Stimulated activated CD8-positive, alpha-beta memory T cell treated with anti-CD3 and anti-CD28 coated beads, Interleukin-7, amount 100 ng/mL, for 24 hours (primary cell): ENCODE measurements at places on chromosomes 2 and 18.

- no peak for DNase-seq
Observed at GRCh38 chr18:75216911-75217689, 6.5 kb downstream of the TSHZ1 start.

- DNase-seq, result no peak
Observed at GRCh38 chr2:145692971-145693478, 1173.1 kb upstream of the ZEB2 start.

DNA sequence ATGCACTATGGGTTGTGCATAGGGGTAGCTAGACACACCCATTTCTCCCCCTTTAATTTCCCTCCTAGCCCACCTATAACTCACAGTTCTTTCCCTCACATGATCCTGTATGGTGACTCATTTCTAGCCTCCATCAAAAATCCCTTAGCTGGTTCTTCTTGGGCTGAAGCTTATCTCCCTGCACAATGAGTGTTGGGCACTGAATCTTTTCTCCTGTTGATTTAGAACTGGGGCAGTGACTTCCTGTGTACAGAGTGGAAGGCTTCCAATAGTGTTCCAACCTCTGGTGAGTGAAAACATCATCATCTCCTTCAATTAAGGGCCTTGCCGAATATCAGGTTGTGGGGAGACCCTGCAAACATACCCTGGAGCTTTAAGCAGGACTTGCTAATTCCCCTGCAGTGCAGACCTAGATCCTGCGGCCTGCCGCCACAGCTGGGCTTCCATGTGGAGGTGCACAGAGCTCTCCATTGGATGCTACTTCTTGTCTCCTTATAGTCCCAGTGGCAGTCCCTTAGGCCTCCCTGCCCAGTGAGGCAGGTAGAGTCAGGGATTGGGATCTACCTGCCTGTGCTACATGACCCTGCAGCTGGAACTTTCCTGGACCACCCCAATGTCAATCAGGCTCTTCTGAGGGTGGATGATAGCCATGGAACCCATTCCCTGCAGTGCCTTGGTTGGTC, 121.8 kb downstream of the PLB1 start:
- DNase-seq, result no peak

- DNase-seq, result no peak
Observed at GRCh38 chr2:107785756-107786155, 40.9 kb upstream of the RGPD4 start.

DNA sequence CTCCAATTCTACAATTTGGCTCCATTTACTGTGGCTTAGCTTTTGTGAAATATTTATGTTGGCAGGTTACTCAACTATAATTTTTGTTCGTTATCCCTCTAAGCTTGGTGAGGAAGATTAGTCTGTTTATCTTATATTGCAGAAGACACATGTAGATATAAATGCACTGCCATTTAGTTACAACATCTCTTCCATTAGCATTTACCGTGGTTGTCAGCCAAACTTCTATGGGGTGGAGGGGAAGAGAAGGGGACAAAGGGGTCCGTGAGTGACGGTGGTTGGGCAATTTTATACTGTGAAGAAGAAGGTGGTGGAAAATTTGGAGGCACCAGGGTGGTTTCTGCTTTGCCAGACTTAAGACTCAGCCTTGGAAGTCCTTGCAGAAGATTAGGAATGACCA, 117.6 kb upstream of the CXCR4 start:
- DNase-seq, result no peak

- no peak for DNase-seq
Observed at GRCh38 chr18:26802330-26803200, 62.9 kb downstream of the AQP4 start.

GRCh38 chr2:61042807-61043206, 22.9 kb upstream of the SANBR start:
- DNase-seq, result no peak

DNA sequence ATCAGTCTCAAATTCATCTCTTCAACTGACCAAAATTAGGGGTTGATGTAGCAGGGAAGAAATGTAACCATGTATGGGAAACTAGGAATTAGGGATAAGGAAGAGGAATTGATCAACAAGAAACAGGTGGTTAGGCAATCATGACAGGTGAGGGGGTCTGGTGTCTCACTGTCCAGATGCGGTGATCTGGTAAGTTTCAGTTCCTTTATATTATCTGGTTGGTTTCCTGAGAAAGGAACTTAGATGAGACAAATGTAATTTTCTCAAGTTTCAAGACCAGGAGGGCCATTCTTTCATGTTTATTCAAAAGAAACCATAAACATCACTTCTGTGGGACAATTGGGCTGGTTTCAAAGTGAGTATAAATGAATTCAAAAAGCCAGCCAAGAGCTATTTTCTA, 306.2 kb upstream of the KCNJ3 start:
- DNase-seq, result no peak

DNA sequence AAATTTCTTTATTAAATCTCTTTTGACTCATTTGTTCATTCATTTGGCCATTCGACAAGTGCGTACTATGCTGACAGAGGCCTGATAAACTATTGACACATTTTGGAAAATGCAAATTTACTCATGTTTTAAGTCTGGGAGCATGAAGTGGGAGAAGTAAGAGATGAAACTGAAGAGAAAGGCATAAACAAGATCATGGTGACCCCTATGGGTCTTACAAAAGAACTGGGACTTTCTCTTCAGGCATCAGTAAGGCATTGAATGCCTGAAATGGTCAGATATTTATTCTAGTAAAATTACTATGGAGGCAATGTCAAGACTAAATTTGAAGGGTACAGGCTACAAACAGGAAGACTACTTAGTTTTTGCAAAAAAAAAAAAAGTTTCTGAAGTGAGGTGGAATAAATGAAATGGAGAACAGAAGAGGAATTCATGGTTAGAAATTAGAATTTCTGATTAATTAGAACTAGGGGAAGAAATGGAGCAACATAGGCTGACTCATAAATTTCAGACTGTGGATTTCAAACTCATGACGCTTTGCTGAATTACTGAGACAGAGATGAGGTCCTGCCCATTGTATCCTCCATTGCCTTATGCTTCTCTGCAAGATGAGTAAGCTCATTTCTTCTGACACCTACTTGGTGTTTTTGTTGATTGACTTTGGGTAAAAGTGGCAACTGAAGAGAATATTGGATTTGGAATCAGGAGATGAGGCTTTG, 32.7 kb downstream of the VSNL1 start:
- DNase-seq, result no peak

DNA sequence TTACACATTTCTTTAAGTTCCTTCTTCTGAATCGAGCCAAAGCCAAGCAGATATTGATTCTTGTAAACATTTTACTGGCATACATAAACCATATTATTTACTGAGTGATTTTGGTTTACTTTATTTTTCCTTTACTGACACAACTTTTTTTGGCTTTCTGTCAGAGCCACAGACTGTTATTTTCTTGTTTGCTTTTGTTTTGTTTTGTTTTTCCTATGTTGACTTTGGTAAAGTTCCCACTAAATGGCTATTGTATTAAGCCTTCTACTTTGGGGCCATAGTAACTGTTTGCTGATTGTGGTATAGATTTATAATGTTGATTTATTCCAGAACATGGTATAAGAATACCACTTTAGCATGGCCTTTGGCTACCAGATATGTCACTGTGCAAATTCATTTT, 419.4 kb downstream of the DCDC2C start:
- DNase-seq, result no peak

- no peak for DNase-seq
Observed at GRCh38 chr18:44727291-44727690, 46.6 kb downstream of the SETBP1 start.

DNA sequence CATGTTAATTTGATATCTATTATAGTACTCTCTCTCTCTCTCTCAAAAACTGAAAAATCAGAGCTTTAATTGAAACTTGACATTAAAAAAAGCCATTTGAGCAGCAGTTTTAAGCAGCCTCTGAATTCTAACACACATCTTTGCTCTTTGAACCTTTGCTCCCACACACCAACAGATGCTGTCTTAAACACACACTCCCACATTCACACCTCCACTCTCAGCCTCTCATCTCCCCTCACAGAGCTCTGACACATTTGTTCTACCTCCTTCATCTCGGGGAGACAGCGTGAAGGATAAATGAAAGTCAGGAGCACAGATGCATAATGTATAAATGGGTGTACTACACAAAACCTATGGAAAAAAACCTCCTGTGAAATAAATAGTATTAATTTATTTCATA, 95.2 kb downstream of the NAB1 start:
- no peak for DNase-seq

GRCh38 chr2:64679673-64680425, 26.1 kb upstream of the SERTAD2 start:
- DNase-seq, result no peak

DNA sequence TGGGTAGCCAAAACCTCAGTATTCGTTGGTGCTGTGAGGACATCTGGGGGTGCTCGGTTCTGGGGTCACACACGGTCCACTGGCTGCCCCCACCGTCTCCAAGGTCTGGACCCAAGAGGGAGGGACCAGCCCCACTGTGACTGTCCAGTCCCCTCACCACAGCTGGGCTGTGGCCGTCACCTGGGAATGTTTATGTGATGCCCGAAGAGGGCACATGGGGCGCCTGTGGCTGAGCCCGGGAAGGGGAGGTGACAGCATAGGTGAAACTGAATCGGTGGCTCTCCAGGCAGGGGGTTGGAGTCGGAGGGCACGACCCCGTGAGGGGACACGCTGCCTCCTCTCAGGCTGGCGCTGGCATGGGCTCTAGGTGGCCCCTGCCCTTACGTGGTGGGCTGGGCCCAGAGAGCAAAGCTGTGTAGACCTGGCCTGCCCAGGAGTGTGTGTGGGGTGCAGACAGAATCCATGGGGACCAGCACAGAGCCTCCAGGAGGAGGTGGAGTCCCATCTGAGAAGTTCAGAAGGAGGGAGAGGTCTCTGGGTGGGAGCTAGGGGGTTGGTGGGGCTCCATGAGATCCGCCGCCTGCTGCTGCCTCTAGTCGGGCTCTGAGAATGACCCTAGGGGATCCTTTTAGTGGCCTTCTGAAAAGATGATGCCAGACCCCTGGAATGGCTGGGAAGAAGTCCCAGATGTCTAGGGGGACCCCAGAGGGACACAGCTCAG, 1.8 kb downstream of the BOK start:
- DNase-seq, result no peak

DNA sequence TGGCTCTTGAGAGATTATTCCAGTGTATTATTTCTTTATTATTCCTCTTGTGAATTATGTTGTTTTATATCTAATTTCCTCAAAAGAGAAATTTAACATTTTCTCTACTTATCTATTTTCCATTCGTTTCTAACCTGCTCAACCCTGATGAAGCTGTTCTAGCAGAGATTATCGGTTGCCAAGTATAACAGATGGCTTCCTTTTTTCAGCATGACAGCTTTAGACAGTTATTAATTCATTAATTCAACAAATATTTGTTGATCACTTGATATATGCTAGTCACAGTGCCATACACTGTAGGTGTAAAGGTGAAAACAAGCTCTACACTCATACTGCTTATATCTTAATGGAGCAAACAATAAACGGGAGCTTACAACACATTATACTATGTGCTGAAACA, 137.9 kb upstream of the UBE2E3 start:
- no peak for DNase-seq

- DNase-seq, result no peak
Observed at GRCh38 chr2:70937866-70938585, 2.3 kb downstream of the ATP6V1B1 start.

GRCh38 chr2:43067254-43068040, 159.0 kb downstream of the ZFP36L2 start:
- DNase-seq, result no peak

DNA sequence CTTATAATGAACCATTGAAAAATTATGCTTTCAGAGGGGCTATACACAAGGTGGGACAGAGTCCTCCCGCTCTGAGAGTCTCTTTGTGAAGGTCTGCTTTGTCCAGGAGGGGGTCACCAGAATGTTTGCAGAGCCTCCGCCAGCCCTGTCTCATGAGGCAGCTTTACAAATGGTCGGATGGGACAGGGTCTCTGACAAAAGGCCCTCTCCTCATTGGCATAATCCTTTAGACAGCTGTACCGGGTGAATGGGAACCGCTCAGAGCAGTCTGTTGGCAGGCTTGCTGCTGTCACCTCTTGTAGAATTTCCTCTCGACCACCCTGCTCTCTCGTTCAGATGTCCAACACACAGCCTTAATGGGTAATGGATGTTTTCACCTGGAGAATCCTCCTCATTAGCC, 40.2 kb upstream of the TGIF1 start:
- DNase-seq, result no peak

- no peak for DNase-seq
Observed at GRCh38 chr2:157866666-157867642, 9.2 kb downstream of the ACVR1 start.

DNA sequence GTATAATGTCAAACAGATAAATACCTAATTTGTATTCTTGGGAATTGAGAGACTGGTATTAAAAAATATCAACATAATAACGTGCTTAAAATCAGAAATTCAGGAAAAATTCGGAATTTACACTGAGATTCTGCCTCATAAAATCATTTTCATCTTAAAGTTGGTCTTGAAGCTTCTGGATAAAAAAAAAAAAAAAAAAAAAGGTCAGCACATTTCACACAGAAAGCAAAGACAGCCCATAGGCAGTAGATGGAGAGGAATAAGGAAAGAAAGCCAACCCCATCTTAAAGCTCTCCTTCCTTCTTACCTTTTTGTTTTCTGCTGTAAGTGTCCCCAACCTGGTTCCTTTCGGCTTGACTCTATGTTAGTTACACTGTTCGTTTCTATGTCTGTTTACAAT, 41.5 kb upstream of the ALK start:
- DNase-seq, result no peak

DNA sequence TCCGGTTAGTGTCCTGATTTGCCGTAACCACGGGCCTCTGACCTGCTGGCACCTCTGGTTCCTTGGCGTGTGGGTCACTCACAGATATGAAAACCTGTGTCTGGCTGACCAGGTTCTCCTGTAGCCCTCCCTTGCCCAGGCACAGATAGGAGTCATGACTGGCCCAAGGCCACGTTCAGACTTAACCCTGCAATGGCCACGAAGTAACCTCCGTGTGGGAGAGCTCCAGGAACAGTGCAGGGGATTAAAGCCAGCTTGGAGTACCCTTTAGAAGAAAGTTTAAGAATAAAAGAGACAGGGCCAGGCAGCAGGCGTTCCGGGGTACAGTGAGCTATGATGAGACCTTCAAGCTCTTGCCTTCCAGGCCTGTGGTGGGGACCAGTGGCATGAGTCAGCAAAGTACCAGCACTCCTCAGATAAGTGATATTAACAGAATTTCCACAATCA, 25.5 kb downstream of the CENPO start:
- DNase-seq, result no peak
